ENCODE measurements at places on chromosomes 3 and 15.
A peak's percentile ranks its signal among the peaks of the same experiment; 100 is the strongest.

DNA sequence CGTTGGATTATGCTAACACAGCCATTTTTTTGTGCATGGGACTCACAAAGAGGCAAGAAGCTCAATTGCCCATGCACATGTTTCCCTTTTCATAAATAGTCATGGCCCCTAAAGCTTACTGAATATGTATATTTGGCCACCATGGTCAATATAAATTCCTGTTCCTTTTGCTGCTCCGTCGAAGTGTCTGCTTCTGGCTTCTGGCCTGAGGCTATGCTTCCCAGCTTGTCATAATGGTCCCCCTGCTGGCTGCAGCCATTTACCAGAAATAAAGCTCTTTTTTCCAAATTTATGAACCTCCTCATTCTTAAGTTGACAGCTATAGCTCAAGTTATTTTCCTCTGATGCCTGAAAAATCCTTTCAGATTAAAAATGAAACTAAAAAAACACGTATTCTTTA lies 602.1 kb downstream of the VGLL3 start:
- DNase-seq = no peak

- DNase-seq = no peak
Observed at GRCh38 chr3:52570076-52570475, 33.7 kb downstream of the UQCC5 start.

- no peak for DNase-seq
Observed at GRCh38 chr3:46707601-46708011, 6.4 kb downstream of the TMIE start.

- DNase-seq = no peak
Observed at GRCh38 chr3:194212845-194213331, 76.9 kb downstream of the HES1 start.

- DNase-seq = no peak
Observed at GRCh38 chr3:190695994-190696393, 166.5 kb downstream of the GMNC start.

DNA sequence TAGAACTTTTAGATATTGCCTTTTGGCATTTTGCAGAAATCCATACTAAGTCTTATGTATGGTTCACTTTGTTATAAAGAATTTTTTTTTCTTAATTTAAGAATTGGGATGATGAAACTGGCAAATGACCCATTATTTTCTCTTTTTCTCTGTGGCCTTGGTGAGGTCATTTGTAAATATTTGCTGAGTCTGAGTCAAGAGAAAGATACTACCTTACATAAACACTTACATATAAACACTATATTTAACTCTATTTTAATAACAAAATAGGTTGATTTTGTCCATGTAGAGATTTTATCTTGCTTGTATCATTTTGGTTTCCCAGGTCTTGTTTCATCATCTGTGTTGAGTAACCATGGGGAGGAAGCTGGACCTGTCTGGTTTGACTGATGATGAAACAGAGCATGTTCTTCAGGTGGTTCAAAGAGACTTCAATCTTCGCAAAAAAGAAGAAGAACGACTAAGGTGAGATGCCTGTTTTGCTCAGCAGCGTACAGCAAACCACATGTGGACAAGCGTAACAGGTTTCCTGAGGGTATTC lies 91.1 kb downstream of the MYRIP start:
- DNase-seq = no peak

- no peak for DNase-seq
Observed at GRCh38 chr15:39738998-39739397, 43.6 kb downstream of the FSIP1 start.

DNA sequence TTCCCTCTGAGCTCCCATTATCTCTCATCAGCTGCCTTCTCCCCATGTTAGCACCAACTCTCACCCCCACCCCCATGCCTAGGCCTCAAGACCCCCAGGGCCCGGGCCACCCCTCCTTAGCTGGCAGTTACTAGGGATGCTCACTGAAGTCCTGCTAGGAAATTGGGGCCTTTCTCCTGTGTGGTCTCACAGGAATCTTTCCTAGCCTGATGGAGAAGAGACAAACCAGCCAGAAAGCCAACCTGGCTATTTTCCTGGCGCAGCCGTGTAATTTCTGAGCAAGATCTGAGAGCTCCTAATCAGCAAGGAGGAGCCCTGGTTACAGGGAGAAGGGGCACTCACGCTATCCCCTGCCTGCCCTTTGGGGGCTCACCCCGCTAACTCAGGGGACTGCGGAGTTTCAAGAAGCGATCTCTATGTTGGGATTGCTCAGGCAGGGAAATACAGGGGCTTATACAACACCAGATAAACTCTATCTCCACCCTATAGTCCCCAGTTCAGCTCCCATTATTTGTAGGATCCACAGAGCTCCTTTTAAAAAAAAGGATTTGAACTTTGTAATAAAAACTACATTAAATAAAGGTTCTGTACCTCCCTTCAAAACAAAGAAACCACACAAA lies 25.2 kb downstream of the NR2F2 start:
- no peak for DNase-seq

DNA sequence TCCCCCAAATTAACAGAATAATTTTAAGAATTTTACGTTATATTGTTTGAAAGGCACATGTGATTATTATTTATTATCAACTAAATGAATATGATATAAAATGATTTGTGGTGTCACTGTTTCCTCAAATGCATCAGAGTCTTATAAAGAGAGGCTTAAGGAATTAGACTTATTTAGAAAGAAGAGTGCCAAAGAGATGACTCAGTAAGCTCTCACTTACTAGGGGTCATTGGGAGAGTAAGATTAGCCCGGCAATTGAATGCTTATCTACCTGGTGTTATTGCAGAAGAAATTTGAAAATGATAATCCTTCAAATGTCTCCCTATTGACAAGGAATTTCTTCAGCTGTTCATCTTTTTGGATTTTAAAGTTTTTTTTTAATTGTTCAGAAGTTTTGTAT lies 408.7 kb downstream of the OXSM start:
- DNase-seq = no peak

DNA sequence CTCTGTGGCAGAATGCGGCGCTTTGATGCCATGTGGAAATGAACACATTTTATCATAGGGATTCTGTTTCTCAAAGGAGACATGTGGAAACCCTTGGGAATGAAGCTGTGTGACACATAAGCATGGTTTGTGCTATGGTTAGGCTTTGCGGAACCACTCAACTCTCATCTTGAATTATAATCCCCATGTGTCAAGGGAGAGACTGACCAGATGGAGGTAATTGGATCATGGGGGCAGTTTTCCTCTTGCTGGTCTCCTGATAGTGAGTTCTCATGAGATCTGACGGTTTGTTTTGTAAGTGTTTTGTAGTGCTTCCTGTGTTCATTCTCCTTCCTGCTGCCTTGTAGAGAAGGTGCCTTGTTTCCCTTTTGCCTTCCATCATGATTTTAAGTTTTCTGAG lies 1109.2 kb upstream of the ALCAM start:
- DNase-seq = no peak

GRCh38 chr3:165855581-165855980 lies 18.4 kb upstream of the BCHE start:
- peak; percentile 56 for DNase-seq

DNA sequence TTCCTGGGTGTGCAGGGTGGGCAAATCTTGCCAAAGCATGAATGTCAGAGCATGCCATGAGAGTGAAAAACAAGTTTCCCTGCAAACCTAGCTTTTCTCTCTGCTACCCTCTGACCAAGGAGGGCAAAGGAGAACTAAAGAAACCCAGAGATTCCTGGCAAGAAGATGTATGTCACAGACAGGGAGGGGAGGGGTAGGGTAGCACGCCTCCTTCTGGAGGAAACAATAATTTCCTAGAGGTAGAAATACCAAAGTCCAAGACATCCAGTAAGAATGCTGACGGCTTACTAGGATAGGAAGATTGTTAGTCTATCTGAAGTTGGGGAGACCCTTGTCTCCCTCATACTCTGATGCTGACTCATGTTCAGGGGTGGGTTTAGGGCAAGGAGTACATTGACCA lies 203.9 kb downstream of the NR1D2 start:
- DNase-seq = no peak

DNA sequence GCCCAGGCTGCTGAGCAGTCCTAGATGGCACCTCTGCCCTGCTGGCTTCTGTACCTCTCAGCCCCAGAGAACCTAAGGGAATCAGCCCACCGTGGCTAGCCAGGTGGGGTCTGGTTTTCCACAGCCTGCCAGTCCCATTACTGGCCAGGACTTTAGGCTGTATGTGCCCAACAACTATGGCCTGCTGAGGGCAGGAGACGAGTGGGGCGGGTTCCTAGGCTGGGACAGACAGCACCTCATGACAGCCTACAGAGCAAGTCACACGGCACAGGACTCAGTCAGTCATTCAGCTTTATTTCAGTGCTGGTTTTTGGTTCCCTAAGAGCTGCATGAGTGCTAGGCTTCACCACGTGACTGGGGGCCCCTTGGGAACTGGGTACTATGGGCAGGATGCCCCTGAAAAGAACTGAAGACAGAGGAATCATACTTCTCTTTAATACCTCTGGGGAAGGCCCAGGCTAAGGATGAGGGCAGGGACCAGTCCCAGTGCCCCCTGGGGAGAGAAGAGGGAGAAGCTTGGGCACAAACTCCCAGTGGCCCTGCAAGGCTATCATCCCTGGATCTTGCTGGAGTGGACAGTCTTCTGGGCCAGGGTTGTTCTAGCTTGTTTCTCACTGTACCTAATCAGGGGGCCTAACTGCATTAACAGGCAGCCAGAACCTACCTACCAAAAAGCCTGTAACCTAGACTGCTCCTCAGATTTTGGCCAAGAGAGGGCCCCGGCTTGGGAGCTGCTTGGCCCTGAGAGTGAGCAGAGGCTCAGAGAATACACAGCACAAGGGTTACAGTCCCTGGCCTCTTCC lies 14.8 kb downstream of the CLK3 start:
- no peak for DNase-seq

DNA sequence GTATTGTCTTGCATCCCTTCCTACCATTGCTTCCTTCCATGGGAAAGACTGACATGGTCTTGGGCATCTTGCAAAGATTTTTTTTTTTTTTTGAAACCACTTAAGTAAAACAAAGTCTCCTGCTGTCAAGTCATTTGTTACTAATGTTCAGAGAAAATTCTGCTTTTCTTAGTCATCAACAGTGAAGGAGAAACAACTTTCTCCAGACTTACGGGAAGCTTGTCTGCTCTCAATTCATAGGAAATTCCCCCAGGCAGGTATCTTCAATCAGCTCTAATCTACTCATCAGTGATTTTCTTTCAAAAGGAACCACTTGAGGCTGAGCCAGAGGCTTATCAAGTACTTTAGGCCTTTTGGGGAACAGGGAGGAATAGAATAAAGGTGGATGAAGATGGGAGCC lies 15.9 kb upstream of the DRD3 start:
- DNase-seq = no peak

DNA sequence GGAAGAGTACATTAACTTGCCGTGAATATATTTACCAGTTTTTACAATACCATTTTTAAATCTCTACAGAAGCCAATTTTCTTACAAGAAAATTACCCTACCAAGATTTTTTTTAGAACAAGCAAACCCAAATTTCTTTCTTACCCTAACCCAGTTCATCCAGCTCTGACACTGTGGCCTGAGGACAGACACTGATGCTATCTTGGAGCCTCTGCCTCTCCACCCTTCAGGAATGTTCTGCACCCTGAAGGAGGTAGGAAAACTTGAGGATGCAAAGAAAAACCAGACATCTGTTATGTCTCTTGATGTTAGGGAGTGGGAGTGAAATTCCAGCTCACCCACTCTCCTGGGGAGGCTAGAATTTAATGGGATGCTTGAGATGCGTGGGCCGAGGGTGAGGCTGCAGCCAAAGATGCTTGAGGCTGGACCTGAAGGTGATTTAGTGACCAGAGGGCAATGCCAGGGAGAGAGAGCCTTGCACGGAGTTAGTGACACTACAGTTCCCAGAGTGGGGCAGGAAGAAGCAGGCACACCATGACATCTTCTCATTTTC lies 69.9 kb downstream of the LIPC start:
- no peak for DNase-seq

DNA sequence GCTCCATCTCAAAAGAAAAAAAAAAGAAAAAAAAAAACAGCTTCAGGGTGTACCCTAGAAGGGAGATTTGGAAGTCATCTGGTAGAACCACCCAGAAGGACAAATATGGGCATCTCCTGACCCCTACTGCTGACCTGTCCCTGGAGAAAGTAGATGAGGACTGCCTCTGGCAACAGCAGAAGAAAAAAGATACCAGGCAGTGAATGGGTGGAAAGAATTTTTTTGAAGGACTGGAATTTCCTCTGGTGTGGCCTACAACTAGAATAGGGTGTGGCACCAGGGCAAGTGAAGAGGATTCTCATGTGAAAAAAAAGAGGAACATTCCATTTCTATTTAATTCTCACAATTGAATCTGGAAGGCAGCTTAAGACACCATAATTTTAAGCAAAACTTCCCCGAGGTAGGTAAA lies 3.1 kb downstream of the ANXA2 start:
- no peak for DNase-seq

DNA sequence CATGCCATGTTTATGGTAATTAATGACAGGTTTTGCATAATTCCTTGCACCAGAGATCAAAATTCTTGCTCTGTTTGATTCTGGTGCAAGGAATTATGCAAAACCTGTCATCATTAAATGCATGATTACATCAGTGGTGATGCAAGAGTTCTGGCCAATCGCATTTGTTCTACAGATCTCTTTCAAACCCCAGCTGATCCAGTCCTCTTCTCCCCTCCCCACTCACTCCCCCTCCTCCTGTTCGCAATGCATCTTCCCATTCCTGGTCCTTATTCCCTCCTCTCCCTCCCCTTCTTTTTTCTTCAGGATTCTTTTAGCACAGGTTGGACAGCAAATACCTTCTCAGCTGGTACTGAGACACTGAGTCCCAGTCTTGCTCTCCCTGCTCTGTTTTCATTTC lies 82.1 kb downstream of the GABRB3 start:
- DNase-seq = no peak

- DNase-seq = no peak
Observed at GRCh38 chr3:4949659-4950058, 29.6 kb upstream of the BHLHE40 start.

GRCh38 chr3:8413337-8413926 lies 88.2 kb upstream of the LMCD1 start:
- DNase-seq = no peak

GRCh38 chr15:75195122-75195765 lies 6.4 kb upstream of the C15orf39 start:
- no peak for DNase-seq

GRCh38 chr3:152355744-152356665 lies 87.3 kb downstream of the MBNL1 start:
- DNase-seq = no peak

- DNase-seq = no peak
Observed at GRCh38 chr3:28835751-28836150, 445.1 kb upstream of the RBMS3 start.

GRCh38 chr3:183591881-183592521 lies 36.5 kb upstream of the KLHL6 start:
- DNase-seq = no peak

DNA sequence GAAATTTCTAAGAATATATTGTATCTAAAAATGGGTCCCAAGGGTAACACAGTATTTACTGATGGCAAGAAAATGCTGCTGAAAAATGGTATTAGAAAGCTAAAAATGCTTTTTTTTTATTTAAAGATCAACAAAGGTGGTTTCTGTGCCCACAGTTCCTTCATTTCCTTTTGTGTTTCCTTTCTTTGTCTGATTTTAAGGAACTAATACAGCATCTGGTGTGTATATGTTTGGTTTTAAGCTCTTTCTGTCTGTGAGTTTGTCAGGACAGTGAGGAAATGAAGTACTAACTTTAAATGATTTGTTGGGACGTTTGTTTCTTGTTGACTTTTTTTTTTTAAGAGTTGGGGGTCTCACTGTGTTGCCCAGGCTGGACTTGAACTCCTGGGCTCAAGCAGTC lies 38.2 kb downstream of the RASA2 start:
- DNase-seq = no peak

GRCh38 chr15:63035253-63035652 lies 7.3 kb upstream of the TPM1 start:
- no peak for DNase-seq

GRCh38 chr3:122052968-122053367 lies 2.2 kb upstream of the CD86 start:
- DNase-seq = no peak

- DNase-seq = no peak
Observed at GRCh38 chr3:137647179-137647578, 116.9 kb upstream of the SOX14 start.

All from fibroblast of skin of left biceps (primary cell).